Aorta (tissue), 5 donors: ENCODE measurements at places on chromosomes 12 and 14. TPM values are rescaled to one million over a fixed set of nuclear protein-coding genes. Genes with fewer than 3 reads are reported as not detected.
A peak's percentile ranks its signal among the peaks of the same experiment; 100 is the strongest.

- DNase-seq = no peak
Measured at GRCh38 chr14:95811813-95812212, 64.8 kb upstream of the TUNAR start.

DNA sequence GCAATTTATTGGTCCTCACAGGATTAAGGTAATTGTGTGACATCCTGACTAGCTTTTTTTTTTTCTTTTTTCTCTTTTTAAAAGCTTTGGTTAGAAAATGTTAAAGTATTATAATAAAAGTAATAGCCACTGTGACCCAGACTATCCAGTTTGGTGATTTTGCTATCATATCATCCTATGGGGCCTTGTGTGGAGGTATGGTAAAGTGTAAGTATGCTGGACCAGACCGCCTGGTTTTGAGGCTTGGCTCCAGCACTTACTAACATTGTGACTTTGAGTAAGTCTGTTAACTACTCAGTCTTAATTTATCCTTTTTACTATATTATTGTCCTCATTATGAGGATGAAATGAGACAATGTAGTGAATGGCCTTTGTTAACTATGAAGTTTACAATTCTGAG lies 15.5 kb downstream of the EID3 start:
- DNase-seq = no peak

GRCh38 chr12:119153477-119154434 lies 25.0 kb upstream of the HSPB8 start:
- peak; percentile 91 for DNase-seq

GRCh38 chr12:62749586-62749985 lies 185.4 kb downstream of the PPM1H start:
- no peak for DNase-seq

LRRC10 gene
- total RNA-seq = not detected

GRCh38 chr12:60921541-60921940 lies 1325.7 kb downstream of the SLC16A7 start:
- no peak for DNase-seq

GRCh38 chr12:96078231-96079135 lies 43.1 kb upstream of the LTA4H start:
- DNase-seq = no peak

DNA sequence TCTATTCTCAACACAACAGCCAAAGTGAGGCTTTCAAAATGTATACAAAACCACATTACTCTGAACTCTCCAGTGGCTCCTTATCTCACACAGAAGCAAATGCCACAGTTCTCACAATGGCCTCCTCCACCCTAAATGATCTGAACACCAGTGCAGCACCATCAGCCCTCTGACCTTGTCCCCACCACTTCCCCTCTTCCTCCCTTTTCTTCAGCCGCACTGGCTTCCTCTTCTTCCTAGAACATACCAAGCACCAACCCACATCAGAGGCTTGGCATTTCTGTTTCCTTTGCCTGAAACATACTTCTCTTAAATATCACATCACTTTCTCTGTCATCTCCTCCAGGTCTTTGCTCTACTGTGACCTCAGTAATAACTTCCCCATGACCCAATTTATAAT lies 66.3 kb downstream of the GPR135 start:
- DNase-seq = no peak

INTS13 gene
- total RNA-seq = 15.1 TPM

TXNDC16 gene
- 10.7 TPM for total RNA-seq

- DNase-seq = no peak
Measured at GRCh38 chr12:46717868-46718267, 107.9 kb downstream of the SLC38A4 start.

GRCh38 chr14:33938131-33938949 lies 12.5 kb downstream of the EGLN3 start:
- DNase-seq = peak; percentile 78

GRCh38 chr12:90055071-90055470 lies 346.4 kb upstream of the ATP2B1 start:
- DNase-seq = no peak

GRCh38 chr12:53325511-53326061 lies 4.2 kb upstream of the AAAS start:
- DNase-seq = peak; percentile 76

DNA sequence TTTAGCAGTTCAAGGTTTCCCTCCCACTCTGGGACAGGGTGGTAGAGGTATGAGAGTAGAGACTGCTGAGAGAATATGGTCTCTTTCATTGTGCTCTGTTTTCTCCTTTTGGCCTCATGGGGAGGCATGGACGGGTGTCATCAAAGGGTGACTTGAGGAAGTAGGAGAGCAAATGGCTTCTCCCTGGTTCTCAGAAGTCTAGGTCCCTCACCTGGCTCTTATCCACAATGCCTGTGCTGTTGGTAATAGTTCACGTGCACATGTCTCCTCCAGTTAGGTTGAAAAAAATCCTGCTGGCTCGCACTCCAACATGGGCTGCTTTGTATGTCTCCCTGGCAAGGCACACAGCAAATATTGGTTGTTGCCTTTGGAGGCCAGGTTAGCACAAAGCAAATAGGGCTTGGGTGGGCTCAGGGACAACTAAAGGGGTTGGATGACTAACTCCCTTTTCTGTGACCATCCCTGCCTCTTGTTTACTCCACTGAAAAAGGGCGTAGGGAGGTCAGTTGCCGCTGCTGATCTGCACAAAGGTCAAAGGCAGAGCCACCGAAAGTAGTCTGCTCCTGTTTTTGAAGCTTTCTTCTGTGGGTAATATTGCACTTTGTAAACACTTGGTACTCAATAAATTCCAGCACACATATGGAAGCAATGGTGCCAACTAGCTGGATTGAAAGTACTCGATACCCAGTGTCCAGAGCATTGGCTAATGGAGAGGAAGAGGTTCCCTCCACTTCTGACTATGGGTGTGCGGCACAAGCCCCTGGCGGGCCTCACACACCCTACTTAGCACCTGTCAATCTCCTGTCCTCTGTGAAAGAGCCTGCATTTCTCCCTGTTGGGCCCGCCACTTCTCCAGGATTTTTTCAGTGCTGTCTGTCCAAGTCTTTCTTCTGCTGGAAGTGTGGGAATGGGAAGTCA lies 121.8 kb downstream of the SLC38A6 start:
- no peak for DNase-seq

- DNase-seq = peak; percentile 54
Measured at GRCh38 chr14:63438065-63438757, 105.0 kb downstream of the PPP2R5E start.

SERPINA9 gene
- not detected for total RNA-seq

GRCh38 chr12:132144810-132145168 lies 532 bp downstream of the NOC4L start:
- peak; percentile 78 for DNase-seq

GRCh38 chr14:35879151-35879648 lies 53.1 kb downstream of the BRMS1L start:
- DNase-seq = no peak

- DNase-seq = peak; percentile 17
Measured at GRCh38 chr12:131281016-131281415, 327.3 kb downstream of the ADGRD1 start.

- DNase-seq = no peak
Measured at GRCh38 chr12:29216797-29217575, 67.9 kb downstream of the FAR2 start.

DNA sequence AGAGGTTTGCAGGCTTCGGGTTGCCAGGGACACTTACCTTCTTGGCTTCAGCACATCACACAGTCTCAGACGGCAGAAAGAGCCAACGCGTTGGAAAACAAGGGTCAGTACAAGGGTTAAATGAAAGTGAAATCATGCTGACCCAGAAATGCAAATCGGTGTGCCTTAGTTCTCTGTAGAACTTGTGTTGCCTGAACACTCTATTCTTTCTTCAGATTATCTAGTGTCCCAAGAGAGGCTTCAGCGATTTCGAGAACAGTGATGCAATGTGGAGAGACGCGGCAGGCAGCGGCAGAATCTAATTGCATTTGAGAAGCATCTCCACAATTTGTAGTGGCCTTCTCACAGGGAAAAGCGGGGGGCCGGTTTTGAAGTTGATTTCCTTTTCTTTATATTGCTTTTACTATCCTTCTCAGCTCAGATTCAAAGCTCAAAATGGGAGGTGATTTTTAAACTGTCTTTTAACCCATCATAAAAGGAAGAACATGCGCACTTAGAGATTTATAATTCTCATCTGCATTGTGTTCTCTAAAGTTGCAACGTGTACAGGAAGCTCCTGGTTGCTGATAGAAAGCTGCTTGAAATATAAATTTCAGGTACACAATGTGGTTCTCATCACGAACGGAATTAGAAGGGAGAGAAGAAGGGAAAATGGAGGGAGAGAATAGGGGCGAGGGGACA lies 67.8 kb upstream of the EGLN3 start:
- no peak for DNase-seq

DNA sequence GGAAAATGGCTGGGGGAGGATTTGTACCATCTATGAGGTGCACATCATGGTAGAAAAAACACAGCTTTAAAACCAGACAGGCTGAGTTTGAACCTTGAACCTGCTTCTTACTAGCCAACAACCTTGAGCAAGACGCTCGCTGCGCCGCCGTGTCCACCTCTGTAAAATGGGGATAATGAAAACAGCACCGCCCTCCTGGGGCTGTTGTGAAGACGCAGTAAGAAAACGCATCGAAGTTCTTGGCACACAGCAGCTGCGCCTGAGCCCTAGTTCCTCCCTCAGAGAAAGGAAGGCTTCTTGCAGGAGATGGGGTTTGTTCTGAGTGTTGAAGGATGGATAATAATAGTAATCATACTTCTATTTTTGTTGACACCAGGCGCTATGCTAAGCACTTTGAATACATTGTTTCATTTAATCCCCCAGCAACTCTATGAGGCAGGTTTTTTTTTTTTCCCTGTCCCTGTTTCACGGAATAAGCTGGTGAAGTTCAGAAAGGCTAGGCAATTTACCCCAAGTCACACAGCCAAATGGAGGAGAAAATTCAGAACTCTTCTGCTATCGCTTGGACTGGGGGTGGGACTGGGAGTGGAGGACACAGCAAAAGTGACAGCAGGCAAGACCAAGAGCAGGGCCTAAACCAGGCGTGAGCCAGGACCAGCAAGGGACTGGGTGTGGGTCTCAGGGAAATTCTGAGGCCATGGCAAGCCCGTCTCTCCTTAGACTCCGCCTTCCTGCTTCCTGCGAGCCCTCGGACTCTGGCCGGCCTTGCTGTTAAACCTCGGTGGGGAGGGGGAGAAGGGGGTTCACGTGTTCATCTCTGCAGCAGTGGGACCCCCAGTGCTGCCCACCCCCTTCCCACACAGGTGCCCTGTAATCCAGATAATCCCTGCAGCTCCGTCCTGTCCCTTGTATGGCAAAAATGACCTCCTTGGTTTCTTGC lies 97.5 kb downstream of the LRRC74A start:
- no peak for DNase-seq

- no peak for DNase-seq
Measured at GRCh38 chr14:90512329-90512991, 115.6 kb downstream of the CALM1 start.

GZMH gene
- not detected for total RNA-seq

TRIM9 gene
- 7.9 TPM for total RNA-seq

GRCh38 chr12:20319366-20319765 lies 49.0 kb upstream of the PDE3A start:
- DNase-seq = no peak
